ENCODE measurements at places on chromosomes 5 and 9.

- DNase-seq = no peak
Observed at GRCh38 chr5:158414333-158414762, 555.4 kb upstream of the CLINT1 start.

DNA sequence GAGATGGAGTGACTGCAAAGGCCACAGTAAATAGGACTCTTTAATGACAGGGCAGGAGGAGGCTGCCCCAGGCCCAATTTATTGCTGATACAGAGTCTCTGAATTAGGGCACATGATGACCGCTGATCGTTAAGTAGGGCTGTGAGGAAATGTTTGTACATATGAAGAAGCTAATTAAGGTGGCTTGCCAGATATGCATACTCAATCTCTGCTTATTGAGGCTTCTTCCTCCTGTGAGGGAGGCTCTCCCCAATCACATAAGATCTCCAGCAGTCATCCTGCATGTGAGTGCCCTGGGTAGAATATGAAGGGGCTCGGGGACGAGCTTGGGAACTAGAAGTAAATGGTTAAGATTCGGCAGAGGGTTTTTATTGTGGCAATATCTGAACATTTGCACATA lies 8.2 kb upstream of the CD180 start:
- DNase-seq = no peak

DNA sequence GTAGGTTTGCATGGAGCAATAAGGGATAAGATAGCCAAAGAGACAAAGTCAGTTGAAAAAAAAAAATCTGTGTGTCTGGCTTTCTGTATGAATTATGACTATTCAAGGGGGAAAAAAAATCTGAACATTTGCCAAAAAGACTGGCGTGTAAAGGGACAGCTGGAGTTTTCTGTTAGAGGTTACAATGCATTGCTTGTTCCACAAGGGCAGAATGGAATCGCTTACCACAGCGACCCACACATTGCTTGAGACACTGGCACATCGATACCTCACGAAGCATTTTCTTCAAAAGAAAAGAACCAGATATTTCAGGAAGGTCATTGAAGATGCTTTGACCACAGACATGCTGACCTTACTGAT lies 327.8 kb downstream of the TMEM167A start:
- DNase-seq = no peak

DNA sequence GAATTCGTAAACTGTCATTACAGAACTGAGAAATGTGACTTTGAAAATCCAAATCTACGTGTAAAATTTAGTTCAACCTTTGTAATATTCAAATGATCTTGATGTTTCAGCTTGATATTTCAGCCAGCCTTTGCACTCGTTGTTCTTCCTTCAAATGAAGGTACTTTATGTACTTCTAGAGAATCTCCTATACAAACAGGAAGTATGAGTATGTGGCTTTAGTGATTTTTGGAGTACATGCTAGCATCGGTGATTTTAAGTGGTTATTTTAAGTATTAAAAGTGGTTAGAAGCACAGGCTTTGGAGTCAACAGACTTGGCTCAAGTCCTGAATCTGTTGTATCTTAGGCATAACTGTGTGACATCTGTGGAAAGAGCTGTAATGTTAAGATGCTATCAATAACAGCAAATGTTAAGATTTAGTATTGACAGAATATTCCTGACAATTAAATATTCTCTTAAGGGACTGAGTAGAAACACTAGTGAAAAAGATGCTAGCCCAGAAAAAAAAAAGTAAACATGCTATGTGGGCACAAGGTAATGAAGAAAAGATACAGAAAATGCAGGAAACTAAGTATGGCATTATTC lies 398.0 kb downstream of the ADGRV1 start:
- no peak for DNase-seq

DNA sequence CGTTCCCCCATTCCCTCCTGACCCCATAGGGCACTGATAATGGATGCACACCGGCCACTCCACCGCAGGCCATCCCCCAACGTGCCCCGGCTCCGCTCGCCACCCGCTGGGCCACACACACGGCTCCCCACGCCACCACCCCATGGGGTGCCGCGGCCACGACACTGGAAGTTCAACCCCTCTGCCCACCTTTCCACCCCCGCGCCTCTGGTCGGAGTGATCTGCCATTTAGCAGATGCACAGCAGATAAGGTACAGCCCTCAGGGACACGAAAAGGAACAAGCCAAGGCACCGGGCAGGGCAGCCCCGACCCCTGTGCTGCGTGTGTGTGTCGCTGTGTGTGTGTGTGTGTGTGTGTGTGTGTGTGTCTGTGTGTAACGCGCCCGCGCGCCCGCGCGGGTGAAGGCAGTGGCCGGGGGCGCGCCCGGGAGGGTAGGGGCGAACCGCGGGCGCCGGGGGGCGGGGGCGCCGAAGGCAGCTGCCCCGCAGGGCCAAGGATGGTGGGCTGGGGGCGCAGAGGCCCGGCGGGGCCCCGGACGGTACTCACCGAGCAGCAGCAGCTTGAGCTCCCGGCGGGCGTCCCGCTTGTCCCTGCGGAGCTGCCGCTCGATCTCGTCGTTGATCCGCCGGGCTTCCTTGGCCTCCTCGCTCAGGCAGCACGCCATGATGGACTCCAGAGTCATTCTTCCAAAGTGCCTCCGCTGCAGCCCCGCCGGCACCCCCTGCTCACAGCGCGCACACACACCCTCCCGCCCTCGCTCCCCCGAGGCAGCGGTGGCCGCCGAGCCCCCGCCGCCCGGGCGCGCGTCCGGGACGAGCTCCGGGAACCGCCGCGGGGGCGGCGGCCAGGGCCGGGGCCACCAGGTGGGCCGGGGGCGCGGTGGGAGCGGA lies 813 bp downstream of the GNAQ start:
- DNase-seq = peak; percentile 59

- no peak for DNase-seq
Observed at GRCh38 chr9:117643288-117643654, 60.9 kb upstream of the TLR4 start.

- DNase-seq = no peak
Observed at GRCh38 chr5:26761446-26761845, 276.9 kb downstream of the CDH9 start.

DNA sequence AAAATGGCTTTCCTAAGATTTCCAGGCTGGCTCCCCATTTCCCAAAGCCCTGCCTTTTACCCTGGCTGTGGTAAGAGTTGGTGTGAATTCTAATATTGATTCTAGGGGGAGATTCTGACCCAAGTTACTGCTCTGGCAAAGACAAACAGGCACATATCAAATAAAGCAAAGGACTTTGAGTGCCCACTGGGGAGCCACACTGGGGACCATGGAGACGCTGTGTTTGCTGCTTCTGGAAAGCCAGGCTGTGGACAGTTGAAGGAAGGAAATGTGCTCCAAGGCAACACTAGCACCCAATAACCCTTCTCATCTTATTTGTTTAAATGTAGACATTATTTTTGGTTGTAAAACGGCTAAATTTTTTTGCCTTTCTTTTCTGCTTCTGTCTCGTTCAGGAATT lies 78.7 kb downstream of the SNCAIP start:
- DNase-seq = no peak

- DNase-seq = no peak
Observed at GRCh38 chr5:14488709-14489108, 92.9 kb upstream of the OTULINL start.

DNA sequence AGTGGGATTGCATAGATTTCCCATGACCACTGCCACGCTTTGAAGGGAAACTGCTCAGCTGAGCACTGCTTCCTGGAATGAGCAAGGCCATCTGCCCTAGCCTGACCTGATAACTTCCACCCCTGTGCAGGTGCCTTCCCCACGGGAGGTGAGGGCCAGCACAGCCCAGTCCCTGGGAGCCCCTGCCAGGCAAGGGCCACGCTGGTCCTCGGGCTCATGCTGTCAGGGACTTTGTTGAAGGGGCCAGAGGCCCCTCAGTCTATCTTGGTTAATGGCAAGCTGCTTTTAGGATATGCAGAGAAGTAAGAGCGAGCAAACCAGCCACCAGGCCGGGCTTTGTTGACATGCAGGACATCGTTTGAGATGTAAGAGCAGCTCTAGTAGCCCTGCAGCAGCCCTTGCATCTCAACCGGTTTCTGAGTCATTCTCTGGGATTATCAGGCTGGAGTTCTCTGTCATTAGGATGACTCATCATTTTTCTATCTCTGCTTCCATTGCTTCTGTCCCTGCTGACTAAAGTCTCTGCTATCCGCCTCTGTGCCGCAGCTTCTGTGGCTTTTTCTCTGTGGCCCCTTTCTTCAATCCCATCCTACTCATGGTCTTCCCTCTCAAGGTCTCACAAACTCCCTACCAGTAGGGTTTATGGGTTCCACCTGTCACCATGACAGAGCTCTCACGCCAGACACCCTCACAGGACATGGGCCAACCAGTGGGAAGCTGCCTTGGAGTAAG lies 30.6 kb upstream of the IQGAP2 start:
- no peak for DNase-seq

DNA sequence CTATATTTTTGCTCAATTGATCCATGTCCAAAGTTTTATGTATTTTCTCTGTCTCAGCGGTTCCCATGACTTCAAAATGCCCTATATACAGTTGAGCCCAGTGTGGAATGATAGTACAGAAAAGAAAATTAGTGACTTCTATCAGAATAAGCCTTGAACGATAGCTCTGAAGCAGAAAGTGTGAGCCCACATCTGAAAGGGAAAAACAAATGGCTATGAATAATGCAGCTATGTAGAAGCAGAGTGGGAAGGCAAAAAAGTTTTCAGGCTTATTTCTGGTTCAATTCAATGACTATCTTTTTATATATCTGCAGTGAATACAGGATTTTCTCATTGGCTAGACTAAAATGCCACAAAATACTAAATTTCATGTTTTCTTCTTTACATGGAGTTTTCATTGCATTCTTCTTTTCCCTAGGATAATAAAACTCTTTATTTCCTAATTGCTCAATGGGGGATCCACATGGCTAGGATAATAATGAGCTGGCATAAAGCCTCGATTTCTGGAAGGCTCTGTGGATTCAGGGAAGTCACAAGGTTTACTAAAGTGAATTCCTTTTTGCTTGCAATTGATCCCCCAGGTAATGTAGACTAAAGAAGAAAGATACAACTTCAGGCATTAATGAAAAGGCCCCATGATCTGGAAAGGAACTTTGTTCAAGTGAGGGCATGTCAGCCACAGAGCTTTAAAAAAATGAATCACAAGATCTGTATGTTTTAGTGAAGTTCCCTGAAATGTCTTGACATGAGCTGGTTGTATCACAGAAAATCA lies 377.0 kb upstream of the RIOK2 start:
- no peak for DNase-seq

GRCh38 chr5:101720033-101720432 lies 576.1 kb downstream of the SLCO4C1 start:
- no peak for DNase-seq

DNA sequence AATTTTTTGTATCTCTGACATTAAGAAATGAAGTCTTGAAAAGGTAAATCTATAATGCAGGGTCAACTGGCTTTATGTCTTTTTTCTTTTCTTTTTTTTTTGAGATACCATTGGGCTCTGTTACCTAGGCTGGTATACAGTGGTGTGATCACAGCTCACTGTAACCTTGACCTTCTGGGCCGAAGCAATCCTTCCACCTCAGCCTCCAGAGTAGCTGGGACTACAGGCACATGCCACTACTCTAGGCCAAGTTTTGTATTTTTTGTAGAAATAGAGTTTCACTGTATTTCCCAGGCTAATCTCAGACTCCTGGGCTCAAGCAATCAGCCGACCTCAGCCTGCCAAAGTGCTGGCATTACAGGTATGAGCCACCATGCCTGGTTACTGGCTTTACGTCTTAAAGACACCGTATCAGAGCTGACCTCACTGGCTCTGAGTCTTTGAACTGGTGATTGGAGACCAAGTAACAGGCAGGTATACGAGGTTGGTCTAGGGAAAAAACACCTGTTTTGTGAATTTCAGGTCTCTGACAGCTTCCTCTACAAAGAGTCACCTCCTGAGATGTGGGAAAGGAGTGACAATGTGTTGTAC lies 70.4 kb upstream of the GPBP1 start:
- DNase-seq = no peak

Measured in activated CD4-positive, alpha-beta T cell treated with anti-CD3 and anti-CD28 coated beads for 4 hours (primary cell).